Foreskin fibroblast (primary cell): ENCODE measurements at places on chromosomes 6 and 20.
A peak's percentile ranks its signal among the peaks of the same experiment; 100 is the strongest.

DNA sequence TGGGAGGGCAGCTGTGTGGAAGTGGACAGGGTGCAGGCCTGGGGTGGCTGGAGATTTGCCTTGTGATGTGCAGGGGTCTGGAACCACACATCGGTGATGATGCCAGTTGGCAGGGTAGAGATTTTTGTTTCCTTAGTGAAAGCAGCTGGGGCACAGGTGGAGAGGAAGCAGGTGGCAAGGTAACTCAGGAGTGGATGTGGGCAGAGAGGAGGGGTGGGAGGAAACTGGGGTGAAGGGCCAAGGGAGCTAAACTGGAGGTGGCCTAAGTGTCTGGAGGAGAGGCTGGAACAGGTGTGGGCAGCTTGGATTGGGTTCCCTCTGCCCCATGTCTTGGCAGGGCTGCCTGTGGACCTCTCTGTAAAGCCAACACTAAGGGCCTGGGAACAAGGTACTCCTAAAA, 4.7 kb upstream of the SCUBE3 start:
- no peak for DNase-seq

DNA sequence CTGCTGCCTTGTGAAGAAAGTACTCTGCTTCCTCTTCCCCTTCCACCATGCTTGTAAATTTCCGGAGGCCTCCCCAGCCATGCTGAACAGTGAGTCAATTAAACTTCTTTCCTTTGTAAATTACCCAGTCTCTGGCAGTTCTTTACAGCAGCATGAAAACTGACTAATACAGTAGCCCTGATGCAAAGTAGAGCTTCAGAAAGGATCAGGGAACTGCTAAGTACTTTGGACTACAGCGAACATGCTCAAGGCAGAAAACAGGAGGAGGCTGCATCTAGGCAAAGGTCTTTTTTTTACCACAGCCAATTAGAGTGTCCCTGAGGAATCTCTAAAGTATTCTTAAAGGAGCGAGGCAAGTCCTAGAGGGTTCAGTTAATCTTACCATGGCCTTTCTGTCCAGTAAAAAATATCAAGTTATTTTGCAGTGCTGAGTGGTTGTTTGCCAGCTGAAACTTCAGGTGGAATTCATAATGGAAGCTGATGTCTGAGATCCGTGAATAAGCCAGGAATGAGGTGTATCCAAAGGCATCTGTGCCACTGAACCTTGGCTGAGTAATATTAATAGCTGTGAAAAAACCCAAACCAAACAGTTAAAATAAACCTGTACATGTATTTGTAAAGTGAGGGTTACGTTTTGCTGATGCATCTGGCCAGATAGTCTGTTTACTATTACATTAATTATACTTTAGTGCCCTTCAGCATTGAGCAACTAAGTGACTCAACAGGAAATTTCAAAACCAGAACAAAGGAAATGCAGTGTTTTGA, 170.4 kb downstream of the PHF3 start:
- peak; percentile 91 for DNase-seq

- DNase-seq = no peak
Observed at GRCh38 chr6:82612475-82613039, 248.9 kb downstream of the TPBG start.

- no peak for DNase-seq
Observed at GRCh38 chr6:144216668-144217218, 66.4 kb downstream of the STX11 start.

DNA sequence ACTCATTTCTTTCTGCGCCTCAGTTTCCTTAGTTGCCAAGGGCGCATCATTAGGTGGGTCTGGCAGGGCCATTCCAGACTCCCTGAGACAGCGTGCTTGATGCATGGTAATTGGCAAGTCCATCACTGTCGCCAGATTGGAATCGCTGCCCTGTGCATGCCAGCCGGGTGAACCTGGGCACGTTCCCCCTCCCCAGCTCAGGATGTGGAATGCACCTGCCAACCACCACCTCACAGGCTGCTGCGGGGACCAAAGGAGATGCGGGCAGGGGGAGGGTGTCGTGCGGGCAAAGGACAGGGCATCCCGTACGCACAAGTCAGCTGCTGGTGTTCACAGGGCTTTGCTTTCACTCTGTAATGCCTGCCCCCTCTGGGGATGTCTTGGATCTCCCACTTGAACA, 36.4 kb upstream of the PMEPA1 start:
- DNase-seq = no peak

DNA sequence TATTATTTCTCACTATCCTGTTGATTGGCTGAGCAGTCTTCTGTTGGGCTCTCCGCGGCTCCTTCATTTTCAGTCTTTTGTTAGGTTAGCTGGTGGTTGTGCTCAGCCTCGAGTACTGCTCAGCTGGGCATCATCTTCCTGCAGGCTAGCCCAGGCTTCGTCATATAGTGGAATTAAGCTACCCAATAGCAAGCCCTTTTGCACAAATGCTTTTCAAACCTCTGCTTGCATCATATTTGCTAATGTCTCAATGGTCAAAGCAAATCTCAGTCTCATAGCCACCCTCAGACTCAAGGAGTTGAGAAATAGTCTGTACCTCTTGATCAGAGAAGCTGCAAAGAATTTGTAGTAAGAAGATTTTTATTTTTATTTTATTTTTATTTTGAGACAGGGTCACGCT, 23.7 kb downstream of the STX11 start:
- no peak for DNase-seq

- DNase-seq = no peak
Observed at GRCh38 chr6:132085731-132086130, 134.6 kb upstream of the CCN2 start.

GRCh38 chr20:34473262-34473883, 42.8 kb upstream of the DYNLRB1 start:
- DNase-seq = peak; percentile 87

GRCh38 chr20:2338411-2339066, 42.2 kb upstream of the TGM6 start:
- no peak for DNase-seq

DNA sequence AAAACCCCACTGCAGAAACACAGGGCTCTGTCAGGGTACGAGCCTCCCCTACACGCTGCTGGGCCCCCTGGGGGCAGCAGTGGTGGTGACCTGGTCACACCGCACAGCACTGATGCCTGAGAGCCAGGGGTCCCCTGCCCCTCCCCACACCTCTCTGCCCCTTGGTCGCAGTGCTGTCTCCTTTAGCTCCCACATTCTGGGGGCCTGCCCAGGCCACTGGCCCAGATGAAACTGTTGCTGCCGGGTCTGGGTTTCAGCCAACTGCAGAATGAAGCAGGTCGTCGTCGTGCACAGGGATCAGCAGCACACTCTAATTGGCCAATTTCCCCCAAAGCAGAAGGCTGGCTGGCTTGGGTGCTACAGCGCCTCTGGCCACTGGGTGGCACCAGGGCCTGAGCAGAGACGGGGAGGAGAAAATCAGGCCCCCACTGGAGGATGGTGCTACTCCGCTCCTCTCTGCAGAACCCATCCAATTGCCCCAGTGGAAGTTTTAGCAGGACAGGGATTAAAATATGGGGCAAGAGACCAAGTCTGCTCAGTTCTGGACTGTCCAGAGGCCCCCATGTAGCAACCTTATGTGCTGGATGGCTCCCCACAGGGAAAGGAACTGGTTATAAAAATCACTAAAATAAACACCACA, 26.1 kb downstream of the DIDO1 start:
- peak; percentile 75 for DNase-seq

DNA sequence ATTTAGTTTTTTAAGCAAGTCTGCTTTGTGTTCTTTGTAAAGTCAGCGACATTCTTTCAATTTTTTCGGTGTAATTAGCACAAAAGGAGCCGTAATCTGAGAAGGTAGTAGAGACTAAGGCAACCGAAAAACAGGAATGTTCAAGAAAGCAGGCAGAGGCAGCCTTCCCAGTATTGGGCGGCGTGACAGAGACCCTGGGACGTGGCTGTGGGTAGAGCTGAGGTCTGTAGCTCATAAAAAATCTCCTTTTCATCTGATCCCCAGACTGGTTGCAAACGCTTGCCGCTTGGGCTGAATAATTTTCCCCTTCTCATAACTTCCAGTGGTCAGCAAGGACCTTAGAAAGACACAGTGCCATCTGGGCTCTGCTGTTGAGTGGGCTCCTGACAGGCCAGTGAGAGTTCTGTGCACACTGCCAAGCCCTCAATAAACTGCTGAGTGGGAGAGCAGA, 30.8 kb downstream of the GNAS start:
- no peak for DNase-seq

DNA sequence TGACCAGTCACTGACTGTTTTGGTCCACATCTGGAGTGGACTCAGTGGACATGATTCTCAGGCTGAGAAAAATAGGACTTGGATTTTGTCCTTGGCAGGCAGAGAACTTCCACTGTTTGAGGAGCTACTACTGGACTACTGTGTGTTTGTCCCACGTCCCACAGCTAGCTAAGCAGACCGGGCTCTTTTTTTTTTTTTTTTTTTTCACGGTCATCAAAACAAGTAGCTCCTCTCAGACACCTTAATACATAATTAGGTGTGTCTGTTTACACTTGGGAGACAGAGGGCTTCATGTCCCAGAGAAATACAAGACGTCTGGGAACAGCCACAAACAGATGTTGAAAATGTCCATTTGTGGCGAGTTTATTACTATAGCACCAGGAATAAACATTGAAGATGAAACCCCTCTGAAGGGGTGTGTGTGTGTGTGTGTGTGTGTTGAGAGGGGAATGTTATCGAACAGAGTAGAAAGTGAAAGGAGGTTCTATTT, 155.0 kb upstream of the SUPT3H start:
- DNase-seq = no peak

GRCh38 chr20:44795836-44796235, 14.5 kb downstream of the RIMS4 start:
- DNase-seq = no peak

DNA sequence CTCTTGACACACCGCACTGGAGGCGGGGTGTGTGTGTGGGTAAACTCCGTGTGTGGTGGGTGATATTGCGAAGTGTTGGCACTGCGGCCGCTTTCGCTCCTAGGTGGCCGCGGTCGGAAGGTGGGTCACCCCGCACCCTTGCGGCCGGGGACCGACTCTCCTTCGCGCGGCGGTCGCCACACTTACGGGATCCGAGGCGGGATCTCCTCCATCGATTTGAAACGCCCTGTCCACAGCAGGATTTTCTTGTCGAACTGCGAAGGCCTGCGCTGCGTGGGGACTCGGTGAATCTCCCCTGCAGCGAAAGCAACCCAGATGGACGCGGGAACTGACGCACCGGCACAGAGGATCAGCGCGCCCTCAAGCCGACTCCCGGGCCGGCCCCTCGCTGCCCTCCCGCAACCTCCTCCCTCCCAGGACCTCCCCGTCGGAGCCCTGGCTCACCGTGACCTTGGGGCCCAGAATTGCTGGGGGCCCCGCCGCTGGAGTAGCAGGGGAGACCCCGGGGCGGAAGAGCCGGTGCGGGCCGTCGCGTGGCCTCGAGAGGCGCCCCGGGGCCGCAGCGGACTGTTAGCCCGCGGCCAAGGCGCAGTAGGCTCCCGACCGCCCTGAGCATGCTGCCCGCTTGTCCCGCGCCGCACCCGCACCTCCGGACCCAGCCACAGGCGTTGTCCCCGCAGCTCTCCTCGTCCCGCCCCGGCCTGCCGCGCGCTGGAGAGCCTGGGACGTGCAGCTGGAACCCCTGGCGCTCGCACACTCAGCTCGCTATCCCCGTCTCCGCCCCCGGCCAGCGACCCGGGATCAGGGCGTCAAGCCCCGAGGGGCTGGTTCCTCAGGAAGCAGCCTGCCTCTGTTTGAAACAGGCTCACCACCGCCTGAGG, at the start of gene FAM162B:
FAM162B (minus strand) TSS at position 759 of the 881 bp plus-strand sequence; CDS start at position 616, 143 bp downstream.
- no peak for DNase-seq

- no peak for DNase-seq
Observed at GRCh38 chr20:63773571-63774241, 34.1 kb downstream of the SLC2A4RG start.

DNA sequence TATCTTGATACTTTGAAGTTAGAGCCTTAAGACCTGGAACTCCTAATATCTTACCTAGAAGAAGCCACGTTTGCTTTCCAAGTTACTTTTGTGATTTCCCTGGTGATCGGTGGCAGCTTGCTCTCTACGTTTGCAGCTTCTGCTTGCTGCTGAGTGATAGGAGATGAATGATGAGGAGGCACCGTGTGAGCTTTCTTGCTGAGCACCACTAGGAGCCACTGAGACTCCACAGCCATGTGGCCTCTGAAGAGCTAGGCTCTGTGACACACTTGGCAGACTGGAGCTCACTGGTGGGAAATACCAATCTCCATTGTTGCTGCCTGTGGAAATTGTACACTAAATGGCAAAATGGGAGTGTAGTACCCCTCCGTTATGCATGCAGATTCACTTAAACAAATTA, 161.8 kb downstream of the IBTK start:
- no peak for DNase-seq

DNA sequence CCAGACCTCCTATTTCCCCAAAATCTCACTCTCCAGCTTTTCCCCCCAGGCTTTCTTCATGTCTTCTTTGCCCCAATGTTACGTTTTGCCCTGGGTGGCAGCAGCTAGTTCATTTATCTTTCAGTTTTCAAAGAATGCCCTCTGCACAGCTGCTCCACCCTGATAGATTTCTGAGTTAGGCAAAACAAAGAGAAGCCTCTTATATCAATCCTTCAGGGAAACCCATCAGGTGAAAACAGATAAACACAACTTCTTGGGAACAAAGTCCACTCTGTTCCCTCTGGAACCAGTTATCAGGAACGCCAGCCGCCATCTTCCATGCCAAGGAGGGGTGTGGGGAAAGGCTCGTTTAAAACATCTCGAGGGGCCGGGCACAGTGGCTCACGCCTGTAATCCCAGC, 34.0 kb downstream of the ZBTB9 start:
- no peak for DNase-seq

DNA sequence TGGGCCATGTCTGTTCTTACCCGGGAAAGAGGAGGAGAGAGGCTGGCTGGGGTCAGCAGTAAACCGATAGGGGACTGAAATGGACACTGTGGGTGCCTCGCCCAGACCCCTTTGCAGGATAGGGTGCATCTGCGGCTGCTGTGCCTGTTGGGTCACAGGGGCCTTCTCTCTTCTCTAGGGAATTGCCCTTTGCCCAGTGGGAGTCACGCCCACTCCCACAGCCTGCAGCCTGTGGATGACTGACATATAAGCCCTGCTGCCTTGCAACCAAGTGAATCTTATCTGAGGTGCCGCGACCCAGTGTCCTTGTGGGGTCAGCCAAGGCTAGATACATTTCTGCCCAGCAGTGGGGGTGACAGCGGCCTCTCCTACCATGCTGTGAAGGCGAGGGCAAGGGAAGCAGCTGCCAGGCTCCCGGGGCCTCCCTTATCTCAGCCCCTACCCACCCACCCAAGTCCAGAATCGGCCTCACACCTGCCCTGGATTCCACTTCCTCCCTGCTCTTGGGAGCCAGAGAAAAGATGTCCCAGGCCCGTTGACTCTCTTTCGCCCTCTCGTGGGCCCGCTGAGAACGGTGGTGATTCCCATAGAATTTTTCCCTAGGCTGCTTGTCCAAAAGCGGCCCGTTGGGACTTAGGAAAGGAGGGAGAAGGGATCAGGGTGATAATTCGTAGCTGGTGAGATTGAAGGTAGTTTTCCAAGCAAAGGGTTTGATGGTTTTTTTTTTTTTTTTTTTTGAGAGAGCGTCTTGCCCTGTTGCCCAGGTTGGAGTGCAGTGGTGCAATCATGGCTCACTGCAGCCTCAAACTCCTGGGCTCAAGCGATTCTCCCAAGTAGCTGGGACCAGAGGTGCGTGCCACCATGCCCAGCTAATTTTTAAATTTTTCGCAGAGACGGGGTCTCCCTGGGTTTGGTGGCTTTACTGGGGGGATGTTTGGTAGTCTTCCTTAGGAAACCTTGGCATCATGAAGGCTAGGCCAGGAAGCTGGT, 76.4 kb upstream of the RNF24 start:
- peak; percentile 65 for DNase-seq

GRCh38 chr6:156928972-156929371, 151.8 kb downstream of the ARID1B start:
- DNase-seq = no peak
